ENCODE measurements at places on chromosomes 5 and 9.

GRCh38 chr9:133869674-133870405 lies 122.3 kb downstream of the VAV2 start:
- no peak for DNase-seq

- no peak for DNase-seq
These were observed 80.3 kb downstream of the EPB41L4A start for GRCh38 chr5:112338681-112339337.

GRCh38 chr9:27059907-27060306 lies 49.1 kb upstream of the TEK start:
- DNase-seq: no peak

DNA sequence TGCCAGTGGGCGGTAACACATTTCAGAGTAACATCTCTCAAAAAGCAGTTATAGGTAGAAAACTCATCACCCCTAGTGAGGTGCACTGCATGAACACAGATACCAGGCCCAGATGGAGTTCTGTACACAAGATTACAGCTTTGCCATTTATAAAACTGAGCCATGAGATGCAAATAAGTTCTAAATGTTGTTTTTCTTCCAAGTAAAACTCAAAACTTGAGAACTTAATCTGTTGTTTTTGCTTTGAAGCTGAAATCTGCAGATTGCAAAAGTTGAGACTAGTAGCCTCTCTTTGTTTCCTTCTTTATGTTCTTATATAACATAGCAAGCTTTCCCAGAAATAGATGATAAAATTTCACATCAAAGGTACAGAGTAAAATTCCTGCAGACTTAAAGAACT lies 434.1 kb downstream of the PLK2 start:
- DNase-seq: no peak

DNA sequence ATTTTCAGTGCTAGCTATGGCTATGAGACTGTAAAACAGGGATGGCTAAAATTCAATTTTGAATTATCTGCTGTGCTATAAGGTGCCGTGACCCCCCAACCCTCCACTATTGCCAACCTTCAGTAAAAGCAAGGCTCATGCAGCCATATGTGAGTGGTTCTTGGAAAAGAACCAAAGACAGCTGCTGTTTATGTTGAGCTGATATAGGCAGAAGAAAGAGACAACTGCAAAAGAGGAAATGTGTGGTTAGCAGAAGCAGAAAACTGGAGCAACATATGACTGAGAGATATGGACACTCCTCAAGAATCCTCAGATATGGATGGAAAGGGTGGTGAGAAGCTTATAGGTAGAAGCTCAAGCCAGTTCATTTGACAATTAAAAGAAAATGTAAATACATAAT lies 200.3 kb downstream of the TLE1 start:
- no peak for DNase-seq

DNA sequence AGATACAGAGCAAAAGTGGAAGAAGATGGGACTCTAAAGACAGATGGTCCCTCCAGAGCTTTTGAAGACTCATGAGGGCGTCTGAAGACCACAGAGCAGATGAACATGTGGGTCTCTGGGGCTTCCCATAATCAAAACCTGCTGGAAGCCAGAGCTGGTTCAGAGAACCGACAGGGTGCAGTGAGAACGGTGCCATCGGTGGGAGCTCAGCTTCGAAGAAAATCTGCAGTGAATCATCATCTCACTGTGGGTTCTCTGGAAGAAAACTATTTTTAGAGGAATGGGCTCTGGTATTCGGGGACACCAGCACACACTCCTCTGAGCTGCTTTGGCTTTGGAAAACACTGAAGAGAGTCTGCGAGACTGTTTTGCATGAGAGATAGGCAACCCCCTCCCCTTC lies 222.4 kb upstream of the PANK3 start:
- no peak for DNase-seq

DNA sequence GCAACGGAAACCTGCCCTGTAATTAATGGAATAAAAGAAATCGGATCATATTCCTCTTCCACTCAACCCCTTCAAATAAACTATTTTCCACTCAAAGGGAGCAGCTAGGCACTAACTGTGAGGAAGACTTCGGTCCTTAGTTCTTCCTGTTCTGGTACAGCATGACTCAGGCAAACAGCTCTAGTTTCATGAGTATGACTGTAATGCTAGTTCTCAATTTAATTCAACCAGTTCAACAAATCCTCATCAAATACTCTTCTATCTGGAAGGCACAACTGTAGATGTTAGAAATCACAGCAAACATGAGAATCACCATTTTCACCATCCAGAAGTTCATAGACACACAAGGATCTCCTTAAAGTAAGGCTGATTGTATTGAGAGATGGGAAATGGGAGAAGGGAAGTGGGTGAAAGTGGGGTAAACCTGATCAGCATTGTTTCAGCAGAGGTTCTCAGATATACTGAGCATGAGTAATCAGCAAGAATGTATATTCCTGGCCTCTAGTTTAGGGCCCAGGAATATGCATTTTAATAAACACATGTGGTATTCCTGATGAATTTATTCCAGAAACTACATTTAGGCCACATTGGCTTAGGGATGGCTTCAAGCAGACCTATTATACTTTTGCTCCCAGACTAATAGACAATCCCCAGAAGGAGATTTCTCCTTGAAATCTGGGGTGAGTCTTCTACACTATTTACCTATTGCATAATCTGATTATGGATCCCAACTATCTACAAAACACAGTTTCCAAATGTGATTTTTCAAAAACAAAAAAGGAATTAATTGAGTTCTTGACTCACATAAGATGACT lies 141.1 kb upstream of the SLC12A2 start:
- DNase-seq: no peak

- DNase-seq: no peak
These were observed 25.8 kb upstream of the LECT2 start for GRCh38 chr5:135980620-135981019.

Data from activated CD4-positive, alpha-beta T cell treated with anti-CD3 and anti-CD28 coated beads, Interleukin-2, amount 50 U/mL, for 24 hours (primary cell).